Activated naive CD8-positive, alpha-beta T cell treated with anti-CD3 and anti-CD28 coated beads for 36 hours (primary cell): ENCODE measurements at places on chromosomes 1 and 21. TPM values are rescaled to one million over a fixed set of nuclear protein-coding genes. Genes with fewer than 3 reads are reported as not detected.

Gene DISP3
- 0.58 TPM for total RNA-seq

Gene PTPRF
- total RNA-seq, result 3.1 TPM

Gene PRRX1
- total RNA-seq, result not detected

Gene OR2L5
- total RNA-seq, result not detected

Gene MRPS21
- total RNA-seq, result 93.4 TPM

DNA sequence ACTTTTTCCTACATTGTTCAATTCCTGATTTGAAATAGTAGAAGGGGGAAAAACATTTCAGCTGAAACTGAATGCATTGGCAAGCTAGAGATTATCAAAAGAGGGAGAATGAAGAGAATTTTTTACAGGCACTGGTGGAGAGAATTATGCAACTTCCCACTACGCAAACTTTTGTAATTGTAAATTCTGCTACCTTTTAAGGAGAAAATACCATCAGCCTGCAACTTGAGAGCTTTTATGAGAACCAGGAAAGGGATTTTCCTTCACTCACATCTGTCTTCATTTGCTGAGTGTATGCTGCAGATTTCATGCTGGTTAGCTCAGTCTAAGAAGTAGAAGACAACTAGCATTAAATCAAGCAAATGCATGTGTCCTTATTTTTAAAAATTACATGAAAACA is 43.7 kb downstream of the ADAMTS1 start:
- peaks cover 18% of the 10 kb centered on the region for H3K27me3 ChIP-seq
- no peak for DNase-seq
- no peaks in the 10 kb centered on the region for H3K36me3 ChIP-seq
- H3K4me3 ChIP-seq, result no peak overlapping the region
- H3K4me1 ChIP-seq, result no peaks in the 10 kb centered on the region
- no peak overlapping the region for H3K27ac ChIP-seq

DNA sequence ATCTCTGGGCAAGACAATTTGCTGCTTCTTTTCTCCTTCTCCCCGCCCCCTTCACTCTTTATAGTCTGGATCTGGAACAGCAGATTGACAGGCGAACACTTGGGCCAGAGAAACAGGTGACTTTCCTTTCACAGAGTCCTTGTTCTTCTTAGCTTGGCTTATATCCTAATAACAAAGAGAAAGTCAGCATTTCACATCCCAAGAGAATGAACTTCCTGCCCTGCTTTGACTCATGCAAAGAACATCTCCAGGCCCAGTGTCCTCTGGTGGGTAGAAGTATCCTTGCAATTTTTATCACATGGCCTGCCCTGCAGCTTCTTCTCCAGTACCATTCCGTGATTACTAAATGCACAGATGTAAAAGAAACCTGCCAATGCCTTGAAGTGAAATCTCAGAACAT is 764.4 kb downstream of the ADGRL2 start:
- DNase-seq, result no peak
- H3K27me3 ChIP-seq, result no peaks in the 10 kb centered on the region
- H3K36me3 ChIP-seq, result no peaks in the 10 kb centered on the region
- H3K4me1 ChIP-seq, result no peaks in the 10 kb centered on the region
- H3K4me3 ChIP-seq, result no peak overlapping the region

GRCh38 chr1:222310836-222311235 is 237.1 kb downstream of the HHIPL2 start:
- H3K36me3 ChIP-seq, result peaks cover 3% of the 10 kb centered on the region
- peaks cover 13% of the 10 kb centered on the region for H3K4me1 ChIP-seq
- no peak overlapping the region for H3K4me3 ChIP-seq
- no peak for DNase-seq

DNA sequence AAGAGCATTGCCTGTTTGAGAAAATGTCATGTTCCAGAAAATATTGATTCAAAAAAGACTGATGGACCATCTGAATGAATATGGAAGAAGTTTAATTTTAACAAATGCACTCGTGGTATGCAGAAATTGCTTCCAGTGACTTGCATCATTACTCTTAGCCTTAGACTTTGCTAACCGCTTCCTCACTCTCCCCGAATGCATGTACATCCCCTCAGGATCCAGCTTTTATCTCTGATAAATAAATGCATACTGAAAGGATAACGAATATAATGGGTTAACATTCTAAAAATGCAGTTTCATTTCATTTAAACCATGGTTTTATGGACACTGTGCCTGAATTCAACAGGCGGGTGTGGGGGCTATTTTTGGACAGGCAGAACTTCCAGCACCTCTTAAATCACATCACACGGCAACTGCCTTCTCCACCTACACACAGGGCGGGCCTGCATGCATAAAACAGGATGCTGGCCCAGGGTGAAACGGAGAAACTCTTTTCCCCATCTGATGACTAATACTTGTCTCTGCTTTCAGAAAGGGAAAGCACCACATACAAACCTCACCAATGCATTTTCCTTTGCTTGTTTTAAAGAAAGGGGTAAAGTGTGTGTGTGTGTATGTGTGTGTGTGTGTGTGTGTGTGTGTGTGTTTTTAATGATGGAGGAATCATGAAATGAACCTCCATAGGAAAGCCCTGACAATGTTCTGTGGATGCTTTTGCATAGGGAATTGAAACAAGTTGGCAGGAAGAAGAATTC is 48.7 kb downstream of the SPAG17 start:
- H3K27ac ChIP-seq, result no peak overlapping the region
- H3K4me3 ChIP-seq, result no peak overlapping the region
- H3K4me1 ChIP-seq, result peaks cover 6% of the 10 kb centered on the region

- DNase-seq, result no peak
- H3K27me3 ChIP-seq, result no peaks in the 10 kb centered on the region
- H3K36me3 ChIP-seq, result no peaks in the 10 kb centered on the region
- H3K4me3 ChIP-seq, result no peak overlapping the region
These were observed 162.8 kb upstream of the IVNS1ABP start for GRCh38 chr1:185479796-185480195.

DNA sequence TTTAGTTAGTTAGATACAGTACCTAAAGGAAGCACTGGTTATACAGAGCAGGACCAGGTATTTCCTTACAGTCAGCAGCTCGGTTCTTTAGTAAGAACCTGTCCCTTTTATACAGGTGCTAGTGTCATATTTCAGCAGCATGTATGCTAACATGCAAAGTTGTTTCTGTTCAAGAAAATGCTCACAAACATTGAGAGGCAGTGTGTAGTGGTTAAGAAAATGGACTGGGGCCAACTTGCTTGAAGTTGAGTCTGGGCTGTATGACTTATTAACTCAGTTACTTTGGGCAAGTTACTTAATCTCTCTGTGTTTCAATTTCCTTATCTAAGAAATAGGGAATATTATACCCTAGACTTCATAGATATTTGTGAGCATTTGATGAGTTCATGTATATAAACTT is 31.1 kb downstream of the AK4 start:
- H3K36me3 ChIP-seq, result no peaks in the 10 kb centered on the region
- no peak overlapping the region for H3K4me3 ChIP-seq
- H3K27me3 ChIP-seq, result no peaks in the 10 kb centered on the region
- no peak overlapping the region for H3K27ac ChIP-seq
- peaks cover 4% of the 10 kb centered on the region for H3K4me1 ChIP-seq
- DNase-seq, result no peak

GRCh38 chr1:159803956-159804689 is 2.0 kb downstream of the FCRL6 start:
- DNase-seq, result no peak
- peaks cover 2% of the 10 kb centered on the region for H3K36me3 ChIP-seq
- H3K4me3 ChIP-seq, result no peak overlapping the region
- no peak overlapping the region for H3K27ac ChIP-seq
- no peaks in the 10 kb centered on the region for H3K27me3 ChIP-seq
